ENCODE measurements at places on chromosomes 2 and 18. TPM values are rescaled to one million over a fixed set of nuclear protein-coding genes. Genes with fewer than 3 reads are reported as not detected.
A peak's percentile ranks its signal among the peaks of the same experiment; 100 is the strongest.

GRCh38 chr2:181143790-181144300, 163.4 kb downstream of the UBE2E3 start:
- DNase-seq, result no peak

DNA sequence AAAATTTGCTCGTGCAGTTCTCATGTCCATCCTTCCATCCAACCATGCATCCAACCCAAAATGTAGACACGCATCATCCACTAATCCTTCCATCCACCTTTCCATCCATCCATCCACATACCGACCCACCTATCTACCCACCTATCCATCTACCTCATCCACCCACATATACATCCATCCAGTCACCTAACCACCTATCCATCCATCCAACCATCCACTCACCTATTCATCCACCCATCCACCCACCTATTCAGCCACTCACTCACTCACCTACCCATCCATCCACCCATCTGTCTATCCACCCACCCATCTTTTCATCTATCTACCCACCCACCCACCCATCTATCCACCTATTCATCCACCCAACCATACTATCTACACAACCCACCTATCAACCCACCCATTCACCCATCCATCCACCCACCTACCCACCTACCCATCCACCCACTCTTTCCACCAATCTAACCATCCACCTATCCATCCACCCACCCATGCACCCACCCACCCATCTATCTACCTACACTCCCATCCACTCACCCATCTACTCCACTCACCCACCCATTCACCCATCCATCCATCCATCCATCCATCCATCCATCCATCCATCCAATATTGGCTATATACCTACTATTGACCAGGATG, 94.3 kb downstream of the VAPA start:
- DNase-seq, result no peak

DNA sequence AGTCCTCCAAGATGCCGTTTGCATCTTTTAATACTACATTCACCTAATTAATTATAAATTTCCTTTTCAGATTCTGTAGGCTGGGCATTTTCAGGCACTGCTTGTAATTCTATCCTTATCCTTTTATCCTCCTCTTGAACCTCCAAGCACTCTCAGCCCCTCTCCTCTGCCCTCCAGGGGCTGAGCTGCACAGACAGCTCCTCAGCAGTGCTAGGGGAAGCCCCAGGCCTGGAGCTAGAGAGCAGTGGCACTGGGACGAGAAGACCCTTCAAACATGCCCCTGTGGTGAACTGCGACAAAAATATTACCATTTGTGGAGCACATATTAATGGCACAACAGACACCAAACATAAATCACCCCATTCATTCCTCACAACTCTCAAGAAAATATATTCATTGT, 32.9 kb downstream of the CFAP210 start:
- DNase-seq, result no peak

DNA sequence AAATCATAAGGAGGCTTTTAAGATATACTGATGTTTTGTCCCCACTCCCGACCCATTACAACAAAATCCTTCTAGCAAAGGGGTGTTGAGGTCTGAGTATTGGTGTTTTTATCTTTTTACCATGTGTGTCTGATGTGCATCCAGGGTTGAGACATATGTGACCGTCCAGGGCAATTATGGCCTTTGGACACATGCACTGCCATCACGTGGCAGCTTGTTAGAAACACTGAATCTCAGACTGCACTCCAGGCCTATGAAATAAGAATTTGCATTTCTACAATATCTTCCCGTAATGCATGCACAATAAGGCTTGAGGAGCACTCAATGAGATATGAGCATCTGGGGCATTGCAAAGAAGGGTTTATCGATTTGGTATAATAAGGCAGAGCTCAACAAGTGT, 235.1 kb upstream of the ZNF804A start:
- no peak for DNase-seq

GRCh38 chr18:31267823-31268481, 50.0 kb upstream of the DSG1 start:
- peak; percentile 2 for DNase-seq

- no peak for DNase-seq
Observed at GRCh38 chr2:205705511-205706349, 23.4 kb downstream of the NRP2 start.

DNA sequence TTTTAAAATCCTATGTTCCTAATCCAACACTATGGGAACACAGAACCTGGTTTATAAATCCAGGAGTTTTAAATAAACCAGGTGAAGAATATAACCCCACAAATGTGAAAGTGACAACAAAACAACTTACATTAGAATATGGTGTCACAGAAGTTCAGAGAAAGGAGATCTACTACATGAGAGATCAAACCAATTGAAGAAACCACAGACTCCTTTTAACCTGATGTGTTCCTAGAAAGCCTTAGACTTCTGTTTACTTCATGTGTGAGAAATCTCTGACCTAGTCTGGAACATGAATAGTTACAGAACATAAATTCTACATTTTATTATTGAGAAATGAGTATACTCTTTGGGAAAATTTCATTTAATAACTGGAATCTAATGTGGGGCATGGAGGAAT, 165.3 kb downstream of the FTCDNL1 start:
- no peak for DNase-seq

DNA sequence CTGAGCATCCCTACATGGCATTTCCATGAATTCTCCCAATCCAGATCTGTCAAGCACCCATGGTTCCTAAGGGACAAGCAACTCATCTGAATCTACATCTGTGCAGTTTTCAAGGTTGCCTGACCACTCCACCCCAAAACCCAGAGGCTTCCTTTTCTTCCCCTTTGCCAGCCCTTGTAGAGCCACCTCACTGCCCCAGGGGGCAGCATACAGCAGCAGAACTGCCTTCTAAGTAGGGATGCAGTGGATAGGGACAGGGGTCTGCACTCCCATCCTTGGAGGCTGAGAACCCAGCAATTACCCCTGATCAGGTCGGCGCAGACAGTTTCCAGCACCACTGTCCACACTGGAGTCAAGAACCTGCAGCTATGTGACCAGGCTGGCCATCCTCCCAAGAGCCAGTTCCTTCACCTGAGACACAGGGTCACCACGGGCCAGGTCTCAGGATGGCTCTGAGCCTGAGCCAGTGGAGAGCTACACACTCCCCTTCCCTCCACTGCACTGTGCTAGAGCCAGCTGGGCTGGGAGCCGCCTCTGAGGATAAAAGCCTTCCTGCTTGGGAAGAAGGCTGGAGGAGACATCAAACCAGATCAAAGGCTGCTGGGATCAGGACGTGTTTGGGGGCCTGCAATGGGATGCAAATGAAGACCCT, 283.1 kb downstream of the CELF4 start:
- no peak for DNase-seq

- DNase-seq, result no peak
Observed at GRCh38 chr18:41266204-41266603, 688.8 kb upstream of the PIK3C3 start.

GRCh38 chr18:35282353-35282752, 7.7 kb downstream of the ZSCAN30 start:
- DNase-seq, result no peak

DNA sequence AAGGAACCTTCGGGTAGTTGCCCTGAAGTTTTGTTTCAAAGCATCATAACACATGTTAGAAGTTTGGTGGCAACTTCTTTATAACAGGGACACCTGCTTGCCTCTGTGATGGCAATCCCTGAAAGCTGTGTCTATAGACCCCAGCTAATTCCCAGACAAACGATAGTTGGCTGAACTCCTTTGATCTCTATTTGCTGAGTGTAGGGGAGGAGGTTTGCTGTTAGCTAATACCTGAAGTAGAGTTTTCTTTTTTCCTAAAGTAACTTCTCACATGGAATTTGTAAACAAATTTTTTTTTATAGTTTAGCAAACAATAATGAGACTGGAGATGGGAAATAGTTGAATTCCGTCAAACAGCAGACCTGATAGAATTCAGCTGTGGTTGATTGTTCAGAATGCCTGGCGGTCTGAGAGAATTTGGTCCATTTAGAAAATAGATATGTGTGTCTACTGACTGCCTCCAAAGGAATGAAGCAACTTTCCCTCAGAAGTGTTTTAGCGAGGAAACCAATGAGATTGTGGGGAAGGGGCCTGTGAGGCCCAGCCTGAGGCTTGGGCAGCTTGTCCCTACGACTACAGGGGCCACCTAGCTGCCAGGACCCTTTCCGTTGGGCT, 123.5 kb upstream of the EPAS1 start:
- no peak for DNase-seq

DNA sequence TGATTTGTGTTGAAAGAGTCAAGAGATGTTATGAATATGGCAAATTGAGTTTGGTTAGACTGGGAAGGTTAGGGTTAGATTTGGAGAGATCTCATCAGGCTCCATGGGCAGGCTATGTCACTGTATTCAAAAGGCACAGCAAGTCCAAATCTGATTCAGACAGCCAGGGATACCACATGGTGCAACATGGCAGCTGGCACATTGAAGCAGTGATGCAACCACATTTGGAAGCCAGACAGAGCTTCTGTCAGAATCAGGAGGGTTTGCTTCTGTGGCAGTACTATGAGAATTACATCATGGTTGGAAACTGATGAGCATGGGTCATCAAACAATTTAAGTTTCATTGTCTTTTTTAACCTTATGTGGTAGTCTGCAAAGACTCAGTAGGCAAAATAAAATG, 772.2 kb downstream of the SUCLG1 start:
- no peak for DNase-seq

GRCh38 chr2:240615396-240615795, 9.9 kb upstream of the GPR35 start:
- DNase-seq, result no peak

DNA sequence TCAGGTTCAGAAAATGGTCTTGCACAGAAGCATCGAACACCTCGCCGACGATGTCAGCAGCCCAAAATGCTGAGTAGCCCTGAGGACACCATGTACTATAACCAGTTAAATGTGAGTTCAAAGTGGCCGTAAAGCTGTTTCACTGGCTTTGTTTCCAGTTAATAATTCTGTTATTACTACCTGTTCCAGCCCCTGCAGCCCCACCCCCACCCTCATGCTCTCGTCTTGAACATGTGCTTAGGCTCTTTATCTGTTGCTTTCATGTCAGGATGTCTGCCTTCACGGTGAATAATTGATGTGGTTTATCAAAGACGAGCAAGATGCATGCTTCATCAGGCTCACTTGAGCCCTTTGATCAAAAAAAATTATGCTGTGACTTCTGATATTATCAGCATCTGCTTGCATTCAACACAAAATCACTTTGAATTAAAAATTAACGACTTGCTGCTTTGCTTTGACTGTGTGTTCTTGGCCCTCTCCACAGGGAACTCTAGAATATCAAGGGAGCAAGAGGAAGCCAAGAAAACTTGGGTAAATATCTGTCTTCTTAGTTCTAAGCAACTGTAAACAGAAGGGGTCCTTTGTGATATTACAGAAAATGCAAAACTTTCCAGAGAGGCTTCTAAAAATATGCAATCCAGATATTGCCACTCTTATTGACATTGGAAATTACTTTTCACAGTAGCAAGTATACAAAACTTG, 63.4 kb upstream of the SP5 start:
- no peak for DNase-seq

DNA sequence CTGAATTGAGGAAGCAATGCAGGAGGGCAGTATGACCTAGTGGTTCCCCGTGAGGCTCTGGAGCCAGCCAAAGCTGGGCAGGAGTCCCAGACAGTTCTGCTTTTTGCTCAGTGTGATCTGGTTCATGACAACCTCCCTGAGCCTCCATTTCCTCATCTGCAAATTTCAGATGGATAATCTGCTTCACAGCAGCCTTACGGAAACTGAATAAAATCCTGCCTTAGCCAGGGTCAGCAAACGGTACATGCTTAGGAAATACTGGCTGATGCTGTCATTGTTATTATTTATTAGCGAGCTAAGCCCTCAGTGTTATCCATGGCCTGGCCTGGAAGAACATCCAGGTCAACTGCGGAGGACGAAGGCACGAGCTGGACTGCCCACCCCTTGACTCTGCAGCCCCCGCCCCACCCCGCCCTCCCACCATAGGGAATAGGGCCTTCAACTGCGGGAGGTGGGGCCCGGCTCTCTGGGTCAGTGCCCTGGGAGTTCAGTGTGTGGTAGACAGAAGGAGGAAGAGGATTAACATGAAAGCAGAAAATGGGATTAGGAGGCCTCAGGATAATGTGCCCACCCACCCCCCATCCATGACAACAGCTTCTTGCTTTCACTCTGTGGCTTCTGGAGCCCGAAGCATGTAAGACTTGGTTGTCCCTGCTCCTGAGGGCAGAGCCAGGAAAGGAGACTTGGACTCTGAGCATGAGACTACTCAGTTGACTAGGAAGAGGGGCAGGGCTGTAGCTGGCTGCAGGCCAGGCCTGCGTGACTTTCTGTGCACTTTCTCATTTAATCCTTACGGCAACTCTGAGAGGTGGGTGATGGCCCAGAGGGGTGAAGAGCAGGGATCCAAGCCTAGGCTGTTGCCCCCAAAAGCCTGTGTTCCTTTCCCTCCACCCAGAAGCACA, 13.1 kb downstream of the PKDCC start:
- no peak for DNase-seq

DNA sequence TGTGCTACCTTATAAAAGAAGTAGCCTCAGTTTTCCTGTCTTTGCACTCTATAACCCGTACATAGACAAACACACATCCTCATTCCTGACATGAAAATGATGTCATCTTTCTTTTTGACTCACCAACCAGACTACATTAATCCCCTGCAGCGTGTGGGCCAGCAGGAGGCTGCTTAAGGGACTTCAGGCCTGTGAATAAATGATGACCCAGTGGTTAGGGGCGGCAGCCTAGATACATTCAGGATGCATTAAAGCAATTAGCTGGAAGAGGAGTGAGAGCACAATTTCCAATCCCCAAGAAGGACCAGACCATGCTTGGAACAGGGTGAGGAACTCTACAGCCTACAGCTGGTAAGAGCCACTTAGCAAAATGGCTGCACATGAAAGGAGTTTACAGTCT, 57.3 kb upstream of the KLF7 start:
- DNase-seq, result no peak

DNA sequence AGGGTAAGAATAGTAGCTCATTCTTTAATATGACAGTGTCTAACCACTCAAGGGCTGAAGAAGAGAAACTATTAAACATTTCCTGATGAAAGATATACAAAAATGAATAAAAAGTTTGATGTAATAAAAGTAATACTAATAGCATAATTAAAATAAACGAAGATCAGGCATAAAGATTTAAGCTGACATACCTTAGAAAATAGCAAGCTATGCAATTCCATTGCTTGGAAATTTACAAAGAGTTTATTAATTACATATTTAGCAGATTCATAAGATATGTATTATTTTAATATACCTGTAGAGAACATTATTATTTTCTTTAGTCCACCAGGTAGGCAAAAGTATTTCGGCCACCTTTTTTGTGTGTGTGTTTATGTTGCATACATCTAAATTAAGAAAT, 229.4 kb downstream of the GCA start:
- DNase-seq, result no peak

FBLN7 gene
- 0.48 TPM for total RNA-seq

SULT1C4 gene
- not detected for total RNA-seq

SCYGR4 gene
- not detected for total RNA-seq

SMPD4 gene
- total RNA-seq, result 79.0 TPM

FSHR gene
- not detected for total RNA-seq

Data from natural killer cell (primary cell).